ENCODE measurements at places on chromosomes 4 and X.

DNA sequence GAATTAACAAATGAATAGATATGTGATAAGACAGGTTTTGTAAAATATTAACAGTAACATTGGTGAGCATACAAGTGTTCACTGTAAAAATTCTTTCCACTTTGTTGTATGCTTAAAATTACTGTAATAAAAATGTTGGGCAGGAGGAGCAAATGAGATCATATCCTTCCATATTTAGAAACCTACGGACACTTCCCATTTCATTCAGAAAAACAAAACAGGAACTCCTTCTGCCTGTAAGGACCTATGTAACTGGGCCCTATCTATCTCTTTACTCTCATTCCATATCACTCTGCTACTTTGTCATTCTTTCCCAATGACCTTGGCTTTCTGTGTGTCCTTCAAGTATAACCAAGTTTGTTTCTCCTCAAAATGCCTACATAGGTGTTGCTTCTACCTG, 53.7 kb upstream of the SLC39A8 start:
- DNase-seq = no peak

- DNase-seq = peak; percentile 29
Observed at GRCh38 chrX:109732017-109732801, 848 bp downstream of the ACSL4 start.

- DNase-seq = peak; percentile 57
Observed at GRCh38 chr4:139860435-139861024, 194.9 kb downstream of the MGST2 start.

DNA sequence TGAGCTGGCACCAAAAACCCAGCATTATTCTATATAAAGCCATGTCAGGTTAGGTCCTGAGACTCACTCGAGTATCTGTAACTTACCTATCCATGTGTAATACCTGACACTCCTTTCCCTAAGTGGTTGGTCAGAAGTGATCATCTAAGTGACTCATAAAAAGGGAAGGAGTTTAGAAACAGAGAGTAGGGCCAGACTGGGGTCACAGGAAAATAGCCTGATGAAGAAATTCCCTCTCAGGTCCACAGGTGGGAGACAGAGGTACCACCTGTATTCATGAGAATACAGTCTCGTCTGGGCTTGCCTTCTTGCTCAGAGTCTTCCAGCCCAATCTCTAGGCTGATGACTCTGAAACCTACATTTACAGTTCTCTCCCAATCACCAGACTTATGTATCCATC, 161.8 kb upstream of the MAP3K15 start:
- no peak for DNase-seq

GRCh38 chr4:38982361-38983095, 49.7 kb downstream of the TMEM156 start:
- DNase-seq = no peak

All from activated CD4-positive, alpha-beta T cell treated with anti-CD3 and anti-CD28 coated beads, Interleukin-2, amount 50 U/mL, for 16 hours (primary cell).